Neural crest cell (in vitro differentiated cells): ENCODE measurements at places on chromosomes 12 and 14.
A peak's percentile ranks its signal among the peaks of the same experiment; 100 is the strongest.

- peak; percentile 51 for DNase-seq
Observed at GRCh38 chr12:93571925-93572711, at the start of gene SOCS2. SOCS2 (plus strand) TSS chr12:93572675; CDS start chr12:93572898, 223 bp downstream.

GRCh38 chr14:99143793-99144192 lies 128.2 kb downstream of the BCL11B start:
- DNase-seq: no peak

GRCh38 chr14:35378425-35379233 lies 25.9 kb downstream of the NFKBIA start:
- no peak for DNase-seq

- DNase-seq: no peak
Observed at GRCh38 chr14:31207287-31207754, 272 bp downstream of the HECTD1 start.

DNA sequence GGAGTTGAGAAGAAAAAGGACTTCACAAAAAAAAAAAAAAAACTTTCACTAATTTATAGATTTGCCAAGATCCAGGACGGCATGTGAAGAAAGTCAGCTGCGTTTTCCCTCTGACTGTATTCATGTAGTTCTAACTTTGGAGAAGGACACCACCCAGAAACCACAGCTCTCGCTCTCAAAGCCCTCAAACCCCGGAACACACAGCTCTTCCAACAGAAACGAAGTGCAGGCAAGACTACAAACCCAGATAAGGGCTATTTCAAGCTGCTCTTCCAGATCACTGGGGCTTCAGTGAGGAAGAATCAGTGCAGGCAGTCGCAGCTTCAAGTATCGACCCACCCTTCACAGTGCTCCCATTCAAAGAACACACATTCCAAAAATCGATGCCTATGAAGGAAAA lies 13.2 kb downstream of the KCNH5 start:
- no peak for DNase-seq

GRCh38 chr12:30748147-30748546 lies 6.6 kb downstream of the CAPRIN2 start:
- DNase-seq: no peak

DNA sequence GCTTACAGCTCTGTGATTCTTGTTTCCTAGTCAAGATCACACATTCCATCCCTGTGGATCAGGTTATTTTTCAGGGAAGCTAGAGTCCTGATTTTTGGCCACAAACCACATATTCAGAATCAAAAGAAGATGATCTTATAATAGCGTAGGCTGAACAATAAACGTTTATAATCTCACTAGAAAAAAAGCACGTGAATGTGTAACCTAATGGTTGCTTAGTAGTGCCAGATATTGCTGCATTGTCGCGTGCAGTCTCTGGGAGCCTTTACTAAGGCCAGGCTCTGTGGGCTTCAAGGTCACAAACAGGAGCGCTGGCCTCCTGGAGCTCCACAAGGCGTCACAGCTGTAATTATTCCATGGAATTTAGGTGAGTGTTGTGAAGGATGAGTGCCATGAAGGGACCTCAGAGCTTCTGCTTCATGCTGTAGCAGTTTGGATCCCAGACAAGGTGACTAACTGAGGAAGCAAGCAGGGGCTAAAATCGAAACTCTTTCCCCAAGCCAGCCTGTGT lies 17.4 kb downstream of the CDKN1B start:
- no peak for DNase-seq

DNA sequence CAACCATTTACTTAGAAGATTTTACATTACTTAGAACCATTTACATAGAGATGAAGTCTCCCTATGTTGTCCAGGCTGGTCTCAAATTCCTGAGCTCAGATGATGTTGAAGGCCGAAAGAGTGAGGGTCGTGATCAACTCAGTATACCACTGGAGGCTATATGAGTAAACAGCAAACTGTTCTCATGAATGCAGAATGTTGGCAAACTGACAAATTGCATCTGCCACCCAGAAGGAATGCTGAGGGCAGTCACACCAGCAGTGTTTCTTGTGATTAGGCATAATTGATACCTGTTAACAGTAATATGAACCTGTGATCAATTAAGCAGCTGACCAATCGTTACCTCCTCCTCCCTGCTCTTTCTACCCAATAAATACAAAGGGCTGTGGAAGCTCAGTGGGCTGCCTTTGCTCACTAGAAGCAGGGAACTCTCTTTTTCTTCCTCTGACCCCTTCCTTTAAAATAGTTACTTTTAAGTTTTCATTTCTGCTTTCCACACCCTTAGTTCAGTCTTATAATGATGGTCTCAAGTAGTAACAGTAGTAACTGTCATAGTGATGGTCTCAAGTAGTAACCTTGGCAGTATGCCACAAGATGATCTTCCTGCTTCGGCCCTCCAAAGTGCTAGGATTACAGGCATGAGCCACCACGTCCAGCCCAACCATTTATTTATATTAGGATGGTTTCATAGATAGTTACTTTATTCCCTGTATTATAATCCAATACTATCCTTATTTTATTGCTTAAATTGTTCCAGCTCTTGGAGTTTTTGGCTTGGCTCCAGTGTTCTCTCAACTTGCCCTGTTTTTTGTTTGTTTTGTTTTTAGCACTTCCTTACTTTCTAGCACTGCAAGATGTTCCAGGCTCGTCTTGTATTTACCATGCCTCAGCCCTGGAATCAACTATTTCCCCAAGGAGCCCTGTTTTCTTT lies 25.8 kb downstream of the LIMA1 start:
- DNase-seq: no peak

DNA sequence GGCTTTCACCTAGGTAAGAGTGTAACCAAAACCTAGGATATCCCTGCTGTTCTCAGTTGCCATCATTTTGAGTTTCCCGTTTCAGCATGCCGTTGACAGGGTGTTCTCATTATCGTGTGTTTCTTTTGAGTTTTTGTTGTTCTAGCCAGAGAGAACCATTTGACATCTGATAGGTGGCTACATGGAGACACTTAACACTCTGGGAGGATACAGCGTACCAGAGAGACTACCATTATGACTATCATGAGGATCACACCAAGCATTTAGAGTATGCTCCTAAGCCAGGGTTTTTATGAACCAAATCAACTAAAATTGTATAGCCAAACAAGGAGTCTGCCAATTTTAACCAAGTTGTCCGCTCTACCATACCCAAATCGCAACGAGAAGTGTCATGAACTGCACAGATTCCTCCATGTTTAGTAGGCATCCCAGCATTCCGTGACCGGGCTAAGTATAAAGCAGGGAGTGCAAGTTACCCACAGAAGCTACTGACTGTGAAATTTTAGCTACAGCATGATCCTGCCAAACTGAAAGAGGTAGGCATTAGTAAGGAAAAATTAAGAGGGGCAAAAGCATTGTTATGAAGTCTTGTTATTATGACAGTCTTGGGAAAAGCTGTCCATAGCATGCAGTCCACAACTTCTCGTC lies 48.8 kb downstream of the MARK3 start:
- DNase-seq: no peak

GRCh38 chr12:67239061-67239460 lies 30.1 kb upstream of the CAND1 start:
- DNase-seq: no peak

DNA sequence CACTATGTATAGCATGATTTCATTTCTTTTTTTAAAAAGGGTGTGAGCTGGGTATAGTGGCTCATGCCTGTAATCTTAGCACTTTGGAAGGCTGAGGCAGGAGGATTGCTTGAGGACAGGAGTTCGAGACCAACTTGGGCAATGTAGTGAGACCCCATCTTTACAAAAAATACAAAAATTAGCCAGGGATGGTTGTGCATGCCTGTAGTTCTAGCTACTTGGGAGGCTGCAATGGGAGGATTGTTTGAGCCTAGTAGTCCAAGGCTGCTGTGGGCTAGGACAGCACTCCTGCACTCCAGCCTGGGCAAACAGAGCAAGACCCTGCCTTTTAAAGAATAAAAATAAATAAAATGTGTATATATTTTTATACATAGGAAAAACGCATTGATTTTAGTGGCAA lies 43.0 kb downstream of the DIP2B start:
- no peak for DNase-seq

DNA sequence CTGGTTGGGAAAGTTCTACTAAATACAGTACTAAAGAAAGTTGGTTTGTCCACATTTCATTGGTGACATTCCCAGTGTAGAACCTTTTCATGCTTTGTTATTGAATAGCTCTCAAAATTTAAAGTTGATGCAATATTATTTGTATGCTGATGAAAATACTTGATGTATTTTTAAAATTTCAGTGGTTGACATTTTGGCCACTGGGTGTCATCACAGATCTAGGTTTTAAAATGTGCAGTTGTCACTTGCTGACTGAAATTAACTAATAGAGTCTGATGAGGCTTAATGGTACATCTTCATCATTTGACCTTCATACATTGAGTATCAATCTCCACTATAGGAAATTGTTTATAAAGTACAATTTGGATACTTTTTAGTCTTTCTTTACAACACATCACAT lies 37.1 kb downstream of the CMAS start:
- DNase-seq: no peak

- no peak for DNase-seq
Observed at GRCh38 chr12:109088818-109089217, 4.5 kb downstream of the ALKBH2 start.

- no peak for DNase-seq
Observed at GRCh38 chr14:100882026-100882967, 21.2 kb downstream of the RTL1 start.

- DNase-seq: no peak
Observed at GRCh38 chr12:70948976-70949336, 28.4 kb upstream of the PTPRR start.

- DNase-seq: peak; percentile 34
Observed at GRCh38 chr12:57772429-57773322, at the start of gene EEF1AKMT3. EEF1AKMT3 (plus strand) TSS chr12:57772614; CDS start chr12:57772725, 111 bp downstream.

DNA sequence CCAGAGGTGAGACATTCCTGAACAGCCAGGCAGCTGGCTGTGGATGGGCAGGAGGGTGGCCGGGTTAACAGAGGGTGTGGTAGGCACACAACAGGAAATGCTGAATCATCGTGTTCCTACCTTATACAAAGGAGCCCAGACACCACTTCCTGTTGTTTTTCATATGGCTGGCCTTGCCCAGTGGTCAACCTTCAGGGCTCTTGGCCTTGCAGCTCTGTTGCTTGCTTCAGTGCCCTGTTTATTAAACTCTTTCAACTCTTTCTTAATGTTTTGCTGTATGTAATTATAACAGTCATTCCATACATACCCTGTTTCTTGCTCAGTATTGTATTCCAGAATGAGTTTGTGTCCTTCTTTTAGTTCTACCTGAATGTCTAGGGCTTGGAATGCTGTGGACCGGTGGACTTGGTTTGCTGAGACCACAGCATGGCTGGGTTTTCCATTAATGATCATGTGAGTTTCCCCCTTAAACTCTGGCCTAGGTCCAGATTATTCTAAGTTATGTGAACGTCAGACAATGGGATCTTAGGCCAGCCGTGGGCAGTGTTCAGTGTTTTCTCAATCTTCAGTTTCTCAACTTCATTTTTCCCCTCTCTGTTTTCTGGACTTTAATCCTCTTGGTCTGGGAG lies 11.9 kb downstream of the CFAP54 start:
- no peak for DNase-seq

- no peak for DNase-seq
Observed at GRCh38 chr14:59868021-59868420, 2.6 kb downstream of the RTN1 start.

DNA sequence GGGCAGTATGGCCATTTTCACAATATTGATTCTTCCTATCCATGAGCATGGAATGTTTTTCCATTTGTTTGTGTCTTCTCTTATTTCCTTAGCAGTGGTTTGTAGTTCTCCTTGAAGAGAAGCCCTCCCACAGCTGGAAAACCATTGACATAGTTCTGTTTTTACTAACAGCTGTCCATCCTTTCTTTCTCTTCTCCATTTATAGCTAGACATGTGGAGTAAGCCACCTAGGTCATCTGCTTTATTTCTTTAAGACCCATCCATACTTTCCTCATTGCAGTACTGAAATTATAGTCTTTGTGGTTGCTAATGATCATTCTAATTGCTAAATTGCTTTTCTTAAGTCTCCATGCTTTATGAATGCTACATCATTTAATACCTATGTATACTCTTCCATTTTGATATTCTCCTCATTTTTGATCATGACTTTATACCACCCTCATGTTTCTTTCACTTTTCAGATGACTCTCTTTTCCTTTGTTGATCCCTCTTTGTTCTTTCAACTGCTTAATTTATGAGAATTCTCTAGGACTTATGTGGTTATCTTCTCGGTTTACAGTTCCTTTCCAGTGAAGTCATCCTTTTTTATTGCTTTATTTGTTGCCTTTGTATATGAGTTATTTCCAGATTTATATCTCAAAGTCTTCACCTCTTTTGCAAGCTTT lies 114.2 kb downstream of the PCNX1 start:
- DNase-seq: no peak

DNA sequence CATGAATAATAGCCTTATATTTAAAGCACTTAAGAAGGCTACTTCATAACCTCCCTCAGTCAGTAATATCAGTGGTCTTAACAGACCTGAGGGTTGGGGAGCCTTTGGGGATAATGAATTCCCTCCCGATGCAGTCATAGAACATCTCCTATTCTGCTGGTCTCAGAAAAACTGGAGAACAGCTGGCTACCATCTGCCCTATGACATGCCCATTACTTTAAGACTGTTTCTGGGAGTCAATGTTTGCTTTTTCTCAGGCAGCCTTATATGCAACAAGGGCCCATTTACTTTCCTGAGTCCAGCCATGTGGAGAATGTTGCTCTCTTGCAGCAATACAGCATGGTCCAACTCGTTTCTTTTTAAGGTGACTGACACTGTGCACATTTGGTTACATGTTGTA lies 161.7 kb upstream of the PARP11 start:
- DNase-seq: no peak

- no peak for DNase-seq
Observed at GRCh38 chr14:44564908-44565307, 57.8 kb upstream of the FSCB start.

- DNase-seq: no peak
Observed at GRCh38 chr12:46089414-46090162, 99.2 kb upstream of the SCAF11 start.

- DNase-seq: peak; percentile 81
Observed at GRCh38 chr12:55073043-55074022, 52.9 kb upstream of the OR9K2 start.

DNA sequence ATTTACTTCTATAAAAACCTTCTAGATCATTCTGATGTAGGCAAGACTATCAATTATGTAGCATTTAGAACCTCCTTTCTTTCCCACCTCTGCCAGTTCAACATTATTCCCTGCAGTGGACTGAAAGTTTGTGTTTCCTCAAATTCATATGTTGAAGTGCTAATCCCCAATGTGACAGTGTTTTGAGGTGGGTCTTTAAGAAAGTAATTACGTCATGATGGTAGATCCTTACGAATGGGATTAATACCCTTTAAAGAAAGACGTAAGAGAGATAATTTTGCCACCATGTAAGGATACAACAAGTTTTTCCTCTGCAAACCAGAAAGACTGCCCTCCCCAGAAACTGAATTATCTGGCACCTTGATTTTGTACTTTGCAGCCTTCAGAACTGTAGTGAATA lies 1489.7 kb upstream of the SEL1L start:
- no peak for DNase-seq

- DNase-seq: no peak
Observed at GRCh38 chr12:2029851-2030250, 22.9 kb upstream of the CACNA1C start.

- DNase-seq: no peak
Observed at GRCh38 chr12:76084863-76085519, 506 bp upstream of the NAP1L1 start.

GRCh38 chr14:92670160-92670559 lies 78.3 kb downstream of the LGMN start:
- DNase-seq: no peak

GRCh38 chr14:34347683-34348082 lies 114.4 kb downstream of the SPTSSA start:
- no peak for DNase-seq
